ENCODE measurements at places on chromosomes 3 and 15. TPM values are rescaled to one million over a fixed set of nuclear protein-coding genes. Genes with fewer than 3 reads are reported as not detected.
A peak's percentile ranks its signal among the peaks of the same experiment; 100 is the strongest.

GRCh38 chr3:58474348-58474911, 17.5 kb upstream of the KCTD6 start:
- DNase-seq, result no peak

GRCh38 chr15:36178303-36178633, 401.2 kb upstream of the CDIN1 start:
- peak; percentile 58 for DNase-seq

The LOXL1 gene
- total RNA-seq, result 13.1 TPM

The ARHGAP31 gene
- total RNA-seq, result 58.5 TPM

GRCh38 chr3:79661896-79662295, 105.9 kb downstream of the ROBO1 start:
- no peak for DNase-seq

- DNase-seq, result peak; percentile 69
Observed at GRCh38 chr3:32296251-32297204, 58.0 kb downstream of the CMTM8 start.
